Globus pallidus (tissue), 1 donor: ENCODE measurements at places on chromosomes 1 and 21.
A peak's percentile ranks its signal among the peaks of the same experiment; 100 is the strongest.

DNA sequence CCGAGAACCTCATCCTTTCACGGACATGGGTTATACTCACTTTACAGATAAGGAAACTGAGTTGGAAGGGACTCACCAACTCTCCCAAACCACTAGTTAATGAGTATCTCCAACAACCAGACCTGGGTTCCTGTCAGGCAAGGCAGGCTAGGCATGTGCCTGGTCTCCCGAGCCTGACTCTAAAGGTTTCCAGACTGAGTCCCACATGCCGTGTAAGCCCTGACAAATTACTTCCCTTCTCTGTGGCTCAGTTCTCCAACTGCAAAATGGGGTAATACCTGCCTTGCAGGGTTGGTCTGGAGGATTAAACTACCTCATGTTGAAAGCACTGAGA, 34.3 kb downstream of the SSBP3 start:
- no peak for DNase-seq

DNA sequence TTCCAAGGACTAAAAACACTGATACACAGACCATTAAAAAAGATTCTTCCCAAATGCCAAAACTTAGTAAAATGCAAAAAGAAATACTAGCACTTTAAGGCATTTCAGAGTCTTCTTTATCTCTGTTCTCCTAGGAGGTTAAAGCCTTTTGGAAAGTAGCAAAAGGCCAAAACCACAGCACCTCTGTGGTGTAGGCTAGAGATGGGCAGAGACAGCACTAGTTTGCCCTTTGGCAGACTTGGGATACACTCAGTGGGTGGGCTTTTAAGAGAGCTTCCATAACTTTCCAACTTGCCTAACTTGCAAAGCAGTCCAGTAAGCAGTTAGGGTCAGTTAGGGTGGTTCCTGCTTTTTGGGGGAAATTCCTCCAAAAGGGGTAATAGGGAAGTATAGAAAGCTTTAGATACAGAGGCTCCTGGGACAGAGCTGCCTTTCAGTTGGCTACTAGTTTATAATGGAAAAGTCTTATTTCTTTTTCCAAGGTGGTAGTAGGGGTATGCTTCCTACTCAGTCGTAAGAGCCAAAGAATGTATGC, 17.9 kb upstream of the PTCH2 start:
- no peak for DNase-seq

DNA sequence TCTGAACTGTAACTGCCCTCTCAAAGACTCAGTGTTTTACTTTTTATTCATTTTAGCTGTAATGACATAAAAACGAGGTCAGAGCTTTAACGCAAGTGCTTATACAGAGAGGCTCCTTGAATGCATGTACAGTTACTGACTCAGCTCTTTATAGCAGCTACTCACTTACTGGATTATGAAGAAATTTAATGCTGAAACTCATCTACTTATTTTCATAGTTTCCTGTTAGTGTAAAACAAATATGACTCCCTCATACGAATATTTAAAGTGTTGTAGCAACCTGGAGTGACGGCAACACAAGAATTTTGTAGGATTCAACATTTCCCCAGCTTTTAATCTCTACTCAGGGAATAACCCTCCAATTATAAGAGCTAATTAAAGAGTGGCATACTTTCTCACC, 32.7 kb downstream of the ADSS2 start:
- no peak for DNase-seq

- DNase-seq = no peak
Observed at GRCh38 chr1:159884296-159884695, 15.7 kb downstream of the CFAP45 start.

GRCh38 chr1:242245255-242245654, 246.4 kb upstream of the MAP1LC3C start:
- peak; percentile 68 for DNase-seq

DNA sequence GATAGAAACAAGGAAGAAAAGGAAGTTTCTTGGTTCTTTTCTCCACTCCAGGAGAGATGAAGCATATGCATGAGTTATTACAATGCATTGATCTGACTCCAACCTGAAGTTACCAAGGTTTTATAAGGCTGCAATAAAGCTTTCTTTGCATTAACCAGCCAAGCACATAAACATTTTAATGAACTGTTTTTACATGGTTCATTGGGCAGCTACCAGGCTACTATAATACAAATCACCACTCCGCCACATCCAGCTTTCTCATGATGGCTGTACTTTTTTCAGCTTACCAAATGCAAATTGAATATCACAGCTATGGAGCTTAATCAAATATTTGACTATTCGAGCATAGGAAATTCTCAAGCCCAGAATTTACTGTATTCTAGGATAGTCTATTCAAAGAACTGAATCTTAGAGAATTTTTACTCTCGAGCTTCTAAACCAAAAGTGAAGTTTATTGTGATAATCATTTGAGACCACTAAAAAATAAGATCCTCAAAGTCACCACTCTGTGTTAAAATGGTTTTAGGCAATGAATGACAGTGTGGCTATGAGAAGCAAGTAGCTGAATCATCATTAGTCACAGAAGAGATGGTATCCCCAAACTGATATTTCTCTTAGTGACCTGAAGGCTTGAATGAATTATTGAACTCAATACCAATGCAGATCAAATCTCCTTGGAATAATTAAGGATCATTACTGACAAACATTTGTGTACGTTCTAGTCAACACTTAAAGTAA, 58.6 kb upstream of the ZNF281 start:
- no peak for DNase-seq

DNA sequence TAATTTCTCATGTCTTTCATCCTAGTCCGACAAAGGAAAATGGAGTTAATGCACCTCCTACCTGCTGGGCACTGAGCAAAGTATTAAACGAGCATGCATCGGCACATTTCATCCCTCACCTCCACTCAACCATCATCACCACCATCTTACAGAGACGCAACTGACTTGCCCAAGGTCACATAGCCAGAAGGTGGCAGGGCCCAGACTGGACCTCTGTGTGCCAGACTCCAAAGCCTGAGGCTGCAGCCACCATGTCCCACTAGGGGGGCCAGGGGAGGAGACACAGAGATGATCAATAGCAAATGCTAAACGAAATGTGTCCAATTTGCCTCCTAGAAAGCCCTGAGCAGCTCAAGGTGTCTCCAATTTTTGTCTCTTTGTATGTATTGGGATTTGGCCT, 163.7 kb upstream of the EDN2 start:
- DNase-seq = no peak

GRCh38 chr1:67610450-67610849, 74.6 kb upstream of the GADD45A start:
- no peak for DNase-seq

- DNase-seq = no peak
Observed at GRCh38 chr1:212317916-212318315, 32.7 kb downstream of the PPP2R5A start.

- DNase-seq = no peak
Observed at GRCh38 chr1:213615226-213615916, 372.4 kb upstream of the PROX1 start.

GRCh38 chr1:151407304-151407703, 7.9 kb downstream of the PSMB4 start:
- DNase-seq = no peak

- DNase-seq = no peak
Observed at GRCh38 chr1:242800521-242800920, 276.0 kb upstream of the PLD5 start.

DNA sequence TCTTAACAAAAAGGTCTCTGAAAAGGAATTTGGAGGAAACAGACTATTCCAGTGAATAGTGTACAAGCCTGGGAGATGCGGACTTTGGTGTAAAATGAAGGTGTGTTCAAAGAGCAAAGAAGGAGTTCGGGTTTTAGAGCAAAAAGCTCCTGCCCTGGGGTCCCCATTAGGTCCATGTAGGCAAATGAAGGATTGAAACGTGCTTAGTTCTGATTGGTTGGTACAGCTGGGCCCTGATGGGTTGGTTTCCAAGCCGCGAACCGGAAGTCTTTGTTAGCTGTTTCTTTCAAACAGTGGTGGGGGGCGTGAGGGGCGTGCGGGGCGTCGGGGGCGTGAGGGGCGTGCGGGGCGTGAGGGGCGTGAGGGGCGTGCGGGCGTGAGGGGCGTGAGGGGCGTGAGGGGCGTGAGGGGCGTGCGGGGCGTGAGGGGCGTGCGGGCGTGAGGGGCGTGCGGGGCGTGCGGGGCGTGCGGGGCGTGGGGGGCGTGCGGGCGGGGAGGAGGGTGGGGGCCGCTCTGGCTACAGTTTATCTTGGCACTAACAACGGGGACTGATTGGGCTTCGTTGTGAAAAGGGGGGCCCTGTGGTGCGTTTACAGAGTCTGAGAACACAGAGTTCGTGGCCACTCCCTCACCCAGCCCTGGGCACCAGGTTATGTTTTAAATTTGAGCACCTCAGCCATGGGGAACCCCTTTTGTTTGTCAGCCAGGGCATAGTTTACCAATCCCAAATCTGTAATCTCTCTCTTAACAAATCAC, 29.4 kb downstream of the LRRC3 start:
- DNase-seq = no peak

- DNase-seq = no peak
Observed at GRCh38 chr1:62882201-62883104, 98.5 kb downstream of the ATG4C start.

DNA sequence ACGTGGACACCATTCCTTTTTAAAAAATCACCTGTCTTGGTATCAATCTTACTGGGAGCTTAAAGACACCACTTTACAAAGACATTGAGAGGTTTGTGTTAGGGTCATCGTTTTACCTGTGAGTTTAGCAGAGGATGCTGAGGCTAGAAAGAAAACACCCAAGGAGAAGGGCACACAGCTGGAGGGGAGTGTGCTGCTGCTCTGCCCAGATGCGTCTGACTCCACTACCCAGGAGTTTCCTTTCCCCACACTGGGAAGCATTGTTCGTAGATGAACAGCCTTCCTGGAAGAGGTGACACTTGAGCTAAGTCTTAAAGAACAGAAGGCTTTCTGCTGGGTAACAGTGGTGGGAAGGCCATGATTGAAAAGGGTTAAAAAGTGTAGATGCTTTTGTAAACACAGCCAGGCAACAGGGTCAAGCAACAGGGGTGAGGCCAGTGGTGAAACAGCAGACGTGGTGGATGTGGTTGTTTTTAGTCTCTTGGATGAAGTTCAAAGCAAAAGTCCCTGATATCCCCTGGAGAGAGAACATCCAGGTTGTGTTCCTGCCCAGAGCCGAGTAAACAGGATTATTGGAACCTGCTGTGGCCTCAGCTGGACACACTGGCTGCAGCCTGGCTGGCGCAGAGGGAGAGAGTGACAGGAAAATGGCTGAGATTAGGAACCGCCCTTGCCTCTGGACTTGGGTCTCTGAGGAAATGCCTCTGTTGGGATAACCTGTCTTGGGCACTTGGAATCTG, 198.6 kb upstream of the JUN start:
- no peak for DNase-seq

GRCh38 chr21:42388740-42389448, 7.0 kb downstream of the TMPRSS3 start:
- DNase-seq = no peak

DNA sequence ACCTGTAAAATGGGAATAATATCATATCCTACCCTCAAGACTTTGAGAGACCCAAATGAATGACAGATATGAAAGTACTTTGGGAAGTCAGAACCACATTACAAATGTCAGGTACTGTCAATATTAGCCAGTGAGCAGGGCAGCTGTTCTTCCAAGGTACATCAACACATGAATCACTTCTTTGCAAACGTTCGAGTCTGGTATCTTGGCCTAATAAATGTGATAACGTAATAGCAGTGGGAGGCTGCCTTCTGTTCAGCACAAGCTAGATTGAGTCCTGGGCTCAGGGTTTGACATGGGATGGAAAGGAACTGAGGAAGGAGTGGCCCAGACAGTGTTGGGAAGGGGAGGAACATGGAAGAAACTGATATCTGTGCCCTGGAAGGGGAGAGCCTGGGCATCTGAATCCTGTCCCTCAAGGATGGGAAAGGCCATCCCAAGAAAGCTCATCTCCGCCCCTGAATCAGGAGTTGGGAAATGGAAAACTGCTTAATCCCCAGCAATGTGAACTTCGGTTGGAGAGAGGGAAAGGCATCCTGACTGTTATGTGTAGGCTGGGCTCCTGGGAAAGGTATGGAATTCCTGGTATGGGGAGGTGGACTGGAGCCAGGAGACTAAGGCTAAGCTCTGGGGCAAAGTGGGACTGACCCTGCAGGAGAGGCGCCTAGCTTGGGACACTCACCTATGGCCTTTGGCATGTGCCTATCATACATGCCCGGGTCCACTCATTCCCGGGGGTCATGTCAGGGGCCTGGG, 14.3 kb downstream of the KCNC4 start:
- DNase-seq = no peak

DNA sequence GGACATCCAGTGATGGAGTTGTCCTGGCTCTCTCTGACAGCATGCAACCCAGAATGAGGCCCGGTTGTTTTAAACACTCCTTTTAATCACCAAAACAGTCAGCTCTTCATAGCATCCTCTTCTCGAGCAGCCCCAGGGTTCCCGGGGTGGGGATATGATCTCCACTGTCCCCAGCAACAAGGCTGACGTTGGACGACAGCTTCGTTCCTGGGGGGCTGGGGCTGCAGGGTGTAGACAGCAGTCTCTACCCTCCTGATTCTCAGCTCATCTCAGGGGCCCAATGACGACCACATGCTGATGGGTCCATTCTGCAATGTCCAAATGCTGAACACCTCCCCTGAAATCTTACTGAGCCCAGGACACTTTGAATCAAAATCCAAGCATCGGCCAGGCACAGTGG, 27.0 kb downstream of the TRIM11 start:
- DNase-seq = no peak
